Tibial artery (tissue), 4 donors: ENCODE measurements at places on chromosomes 3 and 15.

DNA sequence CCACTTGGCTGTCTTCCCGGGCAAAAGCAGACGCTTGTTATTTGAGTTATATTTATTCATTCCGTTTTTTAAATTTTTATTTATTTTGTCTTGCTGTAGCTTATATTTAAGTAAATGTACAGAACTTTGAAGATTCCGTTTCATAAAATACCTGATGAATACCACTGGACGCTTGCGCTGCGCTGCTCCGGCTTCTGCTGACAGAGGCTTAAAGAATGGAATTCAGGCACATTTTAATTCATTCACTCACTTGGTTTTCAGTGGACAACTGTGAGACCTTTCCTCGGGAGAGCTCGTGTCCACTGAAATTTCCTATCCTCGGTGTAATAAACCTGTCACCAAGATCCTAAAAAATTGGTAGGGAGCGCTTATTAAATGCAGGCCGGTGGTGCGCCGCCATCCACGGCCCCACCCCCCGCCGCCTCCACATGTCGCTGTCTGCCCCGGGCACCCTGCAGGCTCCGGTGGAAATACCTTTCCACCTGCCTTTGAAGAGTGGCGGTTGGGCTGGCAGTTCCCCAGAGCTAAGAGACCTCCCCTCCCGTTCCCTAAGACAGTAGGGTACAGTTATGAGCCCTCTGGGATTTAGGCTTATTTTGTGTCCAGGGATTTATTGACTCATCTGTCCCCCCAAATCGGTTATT, 62.5 kb upstream of the UBE2E1 start:
- no peak for DNase-seq

GRCh38 chr3:141382571-141382970, 14.3 kb downstream of the ZBTB38 start:
- DNase-seq: no peak

DNA sequence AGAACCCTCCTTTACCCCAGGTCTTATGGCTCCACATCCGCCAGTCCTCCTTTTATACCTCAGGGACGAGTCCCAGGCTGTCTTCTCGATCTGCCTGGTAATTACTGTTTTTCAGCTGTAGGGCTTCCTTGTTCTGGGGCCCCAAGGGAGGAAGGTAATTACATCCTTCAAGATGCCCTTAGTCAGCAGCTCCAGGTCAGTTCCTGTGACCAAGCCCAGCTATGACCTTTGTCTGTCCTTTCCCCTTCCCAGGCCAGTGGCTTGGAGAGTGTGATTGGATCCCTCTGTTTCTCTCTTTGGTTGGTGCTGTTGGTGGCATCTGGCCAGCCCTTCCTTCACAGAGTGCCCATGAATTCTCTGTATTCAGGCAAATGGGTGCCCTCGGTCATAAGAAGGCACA, 92.6 kb downstream of the AAGAB start:
- peak; percentile 51 for DNase-seq

- no peak for DNase-seq
These were observed 81.4 kb downstream of the TM4SF4 start for GRCh38 chr3:149555927-149556326.

GRCh38 chr3:9037144-9037711, 74.0 kb upstream of the RAD18 start:
- DNase-seq: no peak

- no peak for DNase-seq
These were observed 152.6 kb downstream of the GREM1 start for GRCh38 chr15:32870240-32871033.

- no peak for DNase-seq
These were observed 147.1 kb upstream of the CNTN6 start for GRCh38 chr3:945738-946137.

DNA sequence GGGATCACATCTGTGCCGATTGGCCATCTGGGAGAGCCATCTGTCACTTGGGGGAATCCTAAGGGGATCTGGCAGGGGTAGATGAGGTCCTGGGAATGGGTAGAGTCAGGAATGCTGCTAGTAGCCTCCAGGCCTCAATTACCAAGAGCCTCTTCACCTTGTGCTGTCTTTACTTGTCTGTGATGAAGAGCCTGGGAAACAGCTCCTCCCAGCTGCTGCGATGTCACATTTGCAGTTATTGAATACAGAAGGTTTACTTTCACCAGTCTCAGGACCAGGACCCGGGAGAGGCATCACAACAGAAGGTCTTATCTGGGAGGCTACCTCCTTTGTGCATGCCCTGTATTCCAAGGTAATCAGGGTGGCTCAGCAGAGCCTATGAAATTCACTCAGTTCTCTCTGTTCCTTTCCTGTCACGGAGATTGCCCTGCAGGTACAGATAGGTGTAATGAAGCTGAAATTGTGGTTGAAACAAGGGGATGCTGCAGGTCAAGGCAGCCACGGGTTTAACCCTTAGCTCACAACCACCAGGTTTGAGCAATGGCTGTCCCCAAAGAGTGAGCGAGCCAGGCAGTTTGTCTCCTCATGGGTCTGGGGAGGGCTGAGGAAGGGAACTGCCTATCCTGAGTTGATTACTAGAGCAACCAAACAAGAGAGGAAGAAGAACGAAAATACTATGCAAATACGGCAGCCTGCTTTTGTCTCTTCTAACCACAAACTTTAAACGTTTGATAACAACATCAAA, 298.9 kb upstream of the RORA start:
- no peak for DNase-seq

GRCh38 chr3:72301779-72302178, 516.8 kb upstream of the PROK2 start:
- no peak for DNase-seq

GRCh38 chr3:34202975-34203374, 404.5 kb downstream of the PDCD6IP start:
- DNase-seq: no peak

GRCh38 chr15:58331560-58331912, 100.3 kb upstream of the LIPC start:
- no peak for DNase-seq

GRCh38 chr15:60120100-60120499, 116.0 kb downstream of the FOXB1 start:
- DNase-seq: no peak

DNA sequence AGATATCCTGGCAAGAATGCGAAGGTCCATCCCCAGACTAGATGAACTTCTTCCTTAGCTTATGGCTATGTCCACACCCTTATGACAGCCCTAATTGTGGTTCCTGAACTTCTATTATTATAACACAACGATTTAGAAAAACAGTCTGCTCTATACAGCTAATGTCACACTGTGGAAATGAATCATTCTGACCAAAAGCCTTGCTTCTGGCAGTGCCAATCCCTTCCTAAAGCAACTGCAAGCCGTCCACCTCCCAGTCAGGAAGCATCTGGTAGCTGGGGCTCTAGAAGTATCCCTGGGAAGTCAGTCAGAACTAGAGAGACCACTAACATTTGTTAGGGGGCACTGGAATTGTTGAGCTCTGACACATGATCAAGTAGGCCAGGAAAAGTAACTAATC, 45.0 kb downstream of the MYO5A start:
- no peak for DNase-seq

- DNase-seq: no peak
These were observed 9.8 kb upstream of the ANKDD1A start for GRCh38 chr15:64901914-64902313.

DNA sequence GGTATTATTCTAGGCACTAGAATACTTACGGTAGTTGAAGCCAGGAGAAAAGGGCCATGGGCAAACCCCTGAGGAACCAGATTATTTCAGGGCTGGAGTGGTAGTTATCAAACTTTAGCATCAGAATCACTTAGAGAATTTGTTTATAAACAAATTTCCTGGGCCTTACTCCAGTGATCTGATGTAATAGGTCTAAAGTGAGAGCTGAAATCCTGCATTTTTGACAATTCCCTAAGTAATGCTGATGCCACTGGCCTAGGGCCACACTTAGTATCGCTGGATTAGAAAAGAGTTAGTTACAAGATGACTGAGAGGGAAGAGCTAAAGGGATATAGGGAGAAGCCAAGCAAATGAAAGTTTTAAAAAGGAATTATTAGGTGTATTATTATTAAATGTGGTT, 412.5 kb upstream of the THRB start:
- no peak for DNase-seq

DNA sequence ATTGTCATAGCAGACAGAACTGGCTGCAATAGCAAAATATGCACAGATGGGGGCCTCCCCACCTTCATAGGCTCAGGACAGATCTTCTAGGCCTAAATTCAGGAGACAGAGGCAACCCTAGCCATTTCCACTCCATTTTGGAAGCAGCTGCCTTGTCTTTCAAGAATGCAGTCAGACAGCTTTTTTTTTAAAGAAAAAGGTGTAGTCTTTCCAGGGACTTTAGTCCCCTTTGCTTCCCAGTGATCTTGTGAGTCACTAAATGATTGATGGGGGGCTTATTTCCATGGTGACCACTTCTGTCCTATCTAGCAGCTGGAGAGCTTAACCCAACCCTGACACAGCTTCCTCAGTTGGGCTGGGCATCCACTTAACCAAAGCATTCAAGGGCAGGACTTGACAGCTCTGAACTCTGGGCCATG, 165.9 kb downstream of the TPRG1 start:
- DNase-seq: no peak

- DNase-seq: no peak
These were observed 359.3 kb downstream of the PLOD2 start for GRCh38 chr3:145801696-145802095.

GRCh38 chr15:56699743-56700142, 33.6 kb downstream of the ZNF280D start:
- DNase-seq: no peak

DNA sequence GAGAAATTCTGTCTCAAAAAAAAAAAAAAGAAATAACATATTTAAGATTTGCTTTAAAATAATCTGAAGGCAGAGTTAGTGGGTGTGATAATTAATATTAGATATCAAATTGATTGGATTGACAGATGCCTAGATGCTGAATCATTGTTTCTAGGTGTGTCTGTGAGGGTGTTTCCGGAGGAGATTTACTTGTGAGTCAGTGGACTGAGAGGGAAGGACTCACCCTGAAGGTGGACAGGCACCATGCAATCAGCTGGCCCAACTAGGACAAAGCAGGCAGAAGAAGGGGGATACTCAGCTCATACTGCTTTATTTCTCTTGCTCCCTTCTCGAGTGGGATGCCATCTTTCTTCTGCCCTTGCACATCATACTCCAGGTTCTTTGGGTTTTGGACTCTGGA, 16.7 kb upstream of the RPL24 start:
- DNase-seq: no peak

- DNase-seq: no peak
These were observed 38.6 kb downstream of the ADAMTS9 start for GRCh38 chr3:64648927-64649906.

GRCh38 chr15:90141646-90142045, 39.4 kb upstream of the IDH2 start:
- no peak for DNase-seq
